Aorta (tissue), 5 donors: ENCODE measurements at places on chromosomes 6 and 20. TPM values are rescaled to one million over a fixed set of nuclear protein-coding genes. Genes with fewer than 3 reads are reported as not detected.

DNA sequence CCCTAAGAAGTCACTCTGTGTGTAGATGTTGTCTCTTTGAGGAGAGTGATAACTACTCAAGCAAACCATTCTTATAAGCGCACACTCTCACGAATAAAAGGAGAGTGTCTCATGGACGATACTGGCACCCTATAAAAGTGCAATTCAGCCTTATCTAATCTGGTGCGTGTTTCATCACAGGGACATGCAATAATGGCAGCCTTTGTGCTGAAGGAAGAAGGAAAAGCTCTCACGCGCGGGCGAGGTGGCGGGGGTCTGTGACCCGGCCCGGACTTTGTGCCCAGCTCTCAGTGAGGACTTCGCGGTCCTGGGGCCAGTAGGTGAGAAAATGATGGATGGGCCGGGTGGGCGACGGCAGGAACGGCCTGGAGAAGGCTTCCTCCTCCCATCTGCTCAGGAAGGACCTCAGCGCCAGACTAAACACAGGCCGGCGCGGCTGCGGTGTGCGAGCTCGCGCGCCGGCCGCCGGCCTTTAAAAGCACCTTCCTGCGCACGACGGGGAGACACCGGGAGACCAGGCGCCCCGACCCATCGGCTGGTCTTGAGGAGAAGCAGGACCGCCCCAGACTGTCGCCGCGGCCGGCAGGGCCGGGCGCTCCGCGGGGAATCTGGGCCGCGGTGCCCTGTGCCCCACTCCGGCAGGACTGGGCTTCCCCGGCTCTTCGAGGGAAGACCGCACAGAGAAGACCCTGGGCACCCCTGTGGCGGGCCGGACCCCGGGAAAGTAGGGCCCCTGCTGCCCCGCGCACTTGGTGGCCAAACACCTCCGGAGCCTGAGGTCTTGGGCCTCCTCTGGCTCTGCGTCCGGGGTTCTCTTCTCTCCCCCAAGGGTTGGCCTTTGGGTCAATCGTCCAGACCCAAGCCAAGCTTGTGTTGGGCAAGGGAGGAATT, 8.3 kb upstream of the FOXC1 start:
- no peaks in the 10 kb centered on the region for H3K27me3 ChIP-seq
- H3K27ac ChIP-seq: peak overlapping the region; percentile 59
- H3K36me3 ChIP-seq: no peaks in the 10 kb centered on the region
- H3K4me3 ChIP-seq: no peak overlapping the region
- no peak for DNase-seq

GRCh38 chr20:36322131-36322530, 16.0 kb downstream of the DLGAP4 start:
- no peak overlapping the region for H3K4me3 ChIP-seq
- no peaks in the 10 kb centered on the region for H3K27me3 ChIP-seq
- H3K27ac ChIP-seq: no peak overlapping the region
- H3K4me1 ChIP-seq: no peaks in the 10 kb centered on the region
- DNase-seq: peak; percentile 4

Gene FOXQ1
- not detected for total RNA-seq

Gene ENPP5
- 3.7 TPM for total RNA-seq

DNA sequence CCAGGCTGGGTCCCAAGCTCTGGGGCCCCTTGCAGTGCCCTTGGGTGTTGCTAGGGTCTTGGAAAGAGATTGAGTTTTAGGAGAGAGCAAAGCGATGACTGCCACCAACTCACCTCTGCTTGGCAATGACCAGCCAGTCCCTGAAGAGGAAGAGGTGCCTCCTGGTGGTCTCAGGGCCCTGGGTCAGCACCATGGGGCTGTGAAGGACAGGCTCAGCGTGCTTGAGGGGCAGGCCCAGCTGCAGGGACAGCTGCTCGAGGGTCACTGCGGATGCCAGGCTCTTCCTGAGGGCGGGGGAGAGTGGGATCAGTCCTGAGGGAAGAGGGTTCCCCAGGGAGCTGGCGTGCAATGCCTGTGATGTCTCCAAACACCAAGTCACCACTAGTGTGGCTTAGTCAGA, 50.8 kb upstream of the TAGAP start:
- H3K27ac ChIP-seq: no peak overlapping the region
- no peaks in the 10 kb centered on the region for H3K36me3 ChIP-seq

GRCh38 chr6:148385379-148385778, 42.7 kb downstream of the SASH1 start:
- no peak overlapping the region for H3K27ac ChIP-seq
- no peaks in the 10 kb centered on the region for H3K27me3 ChIP-seq
- peaks cover 5% of the 10 kb centered on the region for H3K4me1 ChIP-seq
- no peak for DNase-seq
- H3K4me3 ChIP-seq: no peak overlapping the region
- H3K36me3 ChIP-seq: no peaks in the 10 kb centered on the region

Gene TMEM200A
- 7.2 TPM for total RNA-seq

Gene FGD2
- 19.9 TPM for total RNA-seq

Gene NKAPL
- total RNA-seq: 1.6 TPM

- no peaks in the 10 kb centered on the region for H3K27me3 ChIP-seq
- no peak for DNase-seq
- H3K27ac ChIP-seq: no peak overlapping the region
- H3K4me1 ChIP-seq: no peaks in the 10 kb centered on the region
- H3K4me3 ChIP-seq: no peak overlapping the region
Measured at GRCh38 chr6:379410-380181, 12.0 kb upstream of the IRF4 start.

DNA sequence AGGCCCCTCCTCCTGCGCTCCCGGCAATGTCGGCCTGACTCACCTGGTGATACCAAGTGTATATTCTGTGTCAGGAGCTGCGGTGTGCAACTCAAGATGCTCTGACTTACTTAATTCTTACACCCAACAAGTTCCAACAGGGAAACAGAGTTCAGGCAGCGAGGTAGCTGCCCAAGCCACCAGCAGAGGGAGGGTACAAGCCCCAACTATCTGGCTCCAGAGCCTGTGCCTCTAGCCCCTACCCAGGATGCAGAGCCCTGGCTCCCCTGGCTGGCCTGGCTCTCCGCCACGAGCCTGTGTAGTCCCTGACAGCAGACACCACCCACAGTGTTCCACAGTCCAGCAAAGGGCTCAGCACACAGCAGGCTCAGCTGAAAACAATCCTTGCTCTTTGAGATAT, 34.9 kb downstream of the C20orf203 start:
- H3K4me3 ChIP-seq: no peak overlapping the region
- H3K36me3 ChIP-seq: no peaks in the 10 kb centered on the region
- DNase-seq: no peak
- H3K27me3 ChIP-seq: no peaks in the 10 kb centered on the region
- no peaks in the 10 kb centered on the region for H3K4me1 ChIP-seq

Gene ALDH8A1
- 1.6 TPM for total RNA-seq

DNA sequence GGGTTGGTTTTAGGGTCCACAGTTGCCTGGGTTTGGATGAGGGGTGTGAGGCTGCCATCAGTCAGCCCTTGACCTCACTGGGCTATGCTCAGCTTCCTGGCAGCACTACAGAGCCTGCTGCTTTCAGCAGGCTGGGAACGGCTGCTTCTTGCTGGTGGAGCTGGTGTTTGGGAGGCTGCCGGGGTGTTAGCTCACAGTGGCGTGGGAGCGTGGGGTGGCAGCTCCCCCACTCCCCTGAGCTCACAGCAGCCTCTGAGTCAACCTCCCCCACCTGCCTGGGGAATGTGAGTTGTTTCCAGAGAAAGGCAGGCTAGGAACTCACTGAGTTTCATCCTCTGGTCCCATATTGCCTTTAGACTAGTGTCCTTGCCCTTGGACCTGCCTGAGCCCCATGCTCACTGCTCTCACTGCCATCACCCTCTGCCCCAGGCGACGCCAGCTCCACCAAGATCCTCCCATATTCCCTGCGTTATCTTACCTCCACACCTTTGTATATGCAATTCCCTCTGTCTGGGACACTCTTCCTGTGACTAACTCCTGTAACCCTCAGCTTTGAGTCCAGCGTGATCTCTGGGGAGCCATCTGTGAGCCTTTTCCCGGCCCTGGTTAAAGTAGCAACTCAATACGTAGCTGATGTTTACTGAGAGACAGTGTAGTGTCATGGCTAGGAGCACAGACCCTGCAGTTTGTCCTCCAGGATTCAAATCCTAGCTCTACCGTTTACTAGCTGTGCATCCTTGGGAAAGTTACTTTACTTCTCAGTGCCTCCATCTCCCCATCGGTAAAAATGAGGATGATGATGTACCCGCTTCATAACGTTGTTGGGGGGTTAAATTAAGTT, 34.8 kb downstream of the PPP1R16B start:
- no peak for DNase-seq
- no peak overlapping the region for H3K27ac ChIP-seq
- H3K36me3 ChIP-seq: no peaks in the 10 kb centered on the region
- H3K4me3 ChIP-seq: no peak overlapping the region
- H3K27me3 ChIP-seq: no peaks in the 10 kb centered on the region
- no peaks in the 10 kb centered on the region for H3K4me1 ChIP-seq

DNA sequence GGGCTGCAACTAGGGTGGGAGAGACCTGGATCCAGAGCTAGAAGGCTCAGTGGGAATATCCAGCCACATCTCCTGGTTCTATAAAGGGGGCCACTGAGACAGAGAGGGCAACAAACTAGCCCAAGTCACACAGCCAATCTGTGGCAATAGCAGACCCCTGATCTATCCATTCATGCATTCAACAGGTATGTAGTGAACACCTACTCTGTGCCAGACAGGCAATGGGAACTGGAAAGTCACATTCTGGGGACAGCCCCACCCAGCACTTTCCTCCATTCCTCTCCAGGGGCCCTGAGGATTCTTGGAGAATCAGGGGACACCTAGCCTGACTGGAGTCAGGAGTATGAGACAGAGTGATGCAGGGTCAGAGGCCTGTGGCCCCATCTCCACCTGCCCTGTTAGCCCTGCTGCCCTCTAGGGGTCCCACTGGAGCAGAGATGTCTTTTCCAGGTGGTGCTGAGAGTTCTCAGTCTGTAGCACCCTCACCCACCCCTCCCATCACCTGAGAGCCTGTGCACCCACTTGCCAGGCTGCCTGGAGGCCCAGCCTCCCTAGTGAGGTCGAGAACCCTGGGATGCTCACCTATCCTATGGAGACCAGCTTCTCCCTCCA, 13.6 kb downstream of the BPIFA2 start:
- H3K27ac ChIP-seq: no peak overlapping the region
- H3K27me3 ChIP-seq: no peaks in the 10 kb centered on the region
- no peak overlapping the region for H3K4me3 ChIP-seq
- no peaks in the 10 kb centered on the region for H3K36me3 ChIP-seq
- no peaks in the 10 kb centered on the region for H3K4me1 ChIP-seq

Gene STK4
- total RNA-seq: 40.1 TPM

Gene EDN3
- total RNA-seq: not detected

DNA sequence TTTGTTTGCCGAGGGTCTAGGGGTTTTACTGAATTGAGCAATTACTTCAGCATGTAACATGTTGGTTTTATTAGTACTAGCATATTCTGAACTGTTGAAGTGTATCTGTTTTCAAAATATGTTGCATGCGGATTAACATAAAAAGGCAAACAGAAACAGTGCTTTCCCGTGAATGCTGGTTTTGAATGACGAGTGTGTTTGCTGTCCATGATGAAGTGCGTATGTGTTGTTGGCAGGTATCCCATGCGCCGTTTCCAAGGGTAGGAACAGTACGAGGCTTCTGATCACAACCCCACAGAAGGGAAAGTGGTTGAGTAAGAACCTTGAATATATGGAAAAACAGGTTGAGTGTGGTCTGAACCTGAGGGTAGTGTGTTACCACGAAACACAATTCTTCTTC, 232.9 kb downstream of the SAMD5 start:
- no peaks in the 10 kb centered on the region for H3K27me3 ChIP-seq
- DNase-seq: no peak
- no peak overlapping the region for H3K4me3 ChIP-seq
- no peak overlapping the region for H3K27ac ChIP-seq

GRCh38 chr20:51001430-51002265, 21.3 kb downstream of the KCNG1 start:
- no peaks in the 10 kb centered on the region for H3K4me1 ChIP-seq
- H3K36me3 ChIP-seq: no peaks in the 10 kb centered on the region
- no peak overlapping the region for H3K4me3 ChIP-seq
- DNase-seq: no peak
- no peak overlapping the region for H3K27ac ChIP-seq

Gene SAPCD1
- total RNA-seq: 2.9 TPM

DNA sequence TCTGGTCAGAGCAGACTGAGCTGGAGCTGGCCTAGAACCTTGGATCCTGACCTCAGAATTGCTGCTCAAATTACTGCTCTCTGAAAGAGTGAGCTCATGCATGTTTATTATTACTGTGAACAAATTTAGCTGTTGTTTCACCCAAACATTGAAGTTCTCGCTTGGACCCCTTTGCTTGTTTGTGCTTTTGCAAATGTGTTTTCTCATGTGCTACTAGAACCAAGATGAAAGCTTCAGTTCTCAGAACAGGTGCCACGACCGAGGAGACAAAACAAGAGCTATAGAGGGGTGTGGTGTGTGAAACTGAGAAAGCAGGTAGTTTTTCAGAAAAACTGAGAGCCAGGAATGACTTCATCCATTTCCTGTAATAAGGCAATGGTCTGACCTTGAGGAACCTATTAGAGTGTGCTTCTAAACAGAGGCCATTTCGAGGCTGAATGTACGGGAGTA, 50.0 kb upstream of the ESR1 start:
- no peak for DNase-seq
- H3K4me3 ChIP-seq: no peak overlapping the region
- peaks cover 5% of the 10 kb centered on the region for H3K4me1 ChIP-seq
- H3K27ac ChIP-seq: no peak overlapping the region

DNA sequence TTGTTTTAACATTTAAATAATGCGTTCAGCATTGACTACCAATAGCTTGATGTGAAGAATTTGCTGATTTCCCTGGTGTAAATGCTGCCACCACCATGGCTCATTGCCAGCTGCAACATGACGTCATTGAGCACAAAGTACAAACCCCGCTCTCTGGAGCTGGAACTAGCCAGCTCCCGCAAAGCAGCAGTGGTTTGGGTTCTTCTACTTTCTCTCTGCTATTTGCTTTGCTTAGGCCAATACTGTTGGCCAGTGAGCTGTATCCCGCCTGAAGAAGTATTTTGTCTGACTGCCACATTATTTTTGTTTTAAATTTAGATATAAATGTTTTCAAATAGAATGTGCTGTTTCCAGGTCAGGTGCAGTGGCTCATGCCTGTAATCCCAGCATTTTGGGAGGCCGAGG, 47.4 kb upstream of the KIF13A start:
- no peaks in the 10 kb centered on the region for H3K36me3 ChIP-seq
- H3K27ac ChIP-seq: no peak overlapping the region
- H3K27me3 ChIP-seq: no peaks in the 10 kb centered on the region

Gene ADGRF5
- 34.6 TPM for total RNA-seq

Gene CRISP3
- not detected for total RNA-seq

DNA sequence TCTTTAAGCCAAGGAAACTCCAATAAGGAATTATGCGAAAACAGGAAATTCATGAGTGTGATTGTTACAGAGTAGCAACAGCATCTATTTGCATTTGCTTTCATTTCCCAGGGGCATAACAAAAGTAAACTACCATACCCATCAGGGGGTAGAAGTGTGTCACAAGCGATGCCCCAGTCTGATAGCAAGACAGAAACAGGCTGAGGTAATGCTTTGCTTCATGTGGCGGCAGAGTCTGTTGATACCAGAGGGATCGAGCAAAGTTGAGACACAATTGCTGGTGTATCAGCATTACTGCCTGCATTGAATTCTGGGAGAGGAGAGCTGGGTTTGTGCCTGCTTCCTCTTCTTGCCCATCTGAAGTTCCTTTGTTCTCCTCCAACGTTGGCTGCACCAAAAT, 51.2 kb upstream of the LYRM2 start:
- H3K27me3 ChIP-seq: no peaks in the 10 kb centered on the region
- no peak for DNase-seq
- H3K4me3 ChIP-seq: no peak overlapping the region
- H3K36me3 ChIP-seq: peaks cover 19% of the 10 kb centered on the region
- H3K27ac ChIP-seq: no peak overlapping the region

Gene BTN1A1
- not detected for total RNA-seq
